Motor neuron (in vitro differentiated cells): ENCODE measurements at places on chromosomes 12 and 14.
A peak's percentile ranks its signal among the peaks of the same experiment; 100 is the strongest.

GRCh38 chr14:74509587-74510222 lies 16.1 kb downstream of the ISCA2 start:
- ATAC-seq: no peak

- ATAC-seq: peak; percentile 41
These were observed 164.6 kb downstream of the SLC15A5 start for GRCh38 chr12:16112612-16113560.

GRCh38 chr12:124747426-124748161 lies 116.1 kb downstream of the SCARB1 start:
- no peak for ATAC-seq

GRCh38 chr12:4506870-4507269 lies 31.8 kb upstream of the RAD51AP1 start:
- no peak for ATAC-seq

DNA sequence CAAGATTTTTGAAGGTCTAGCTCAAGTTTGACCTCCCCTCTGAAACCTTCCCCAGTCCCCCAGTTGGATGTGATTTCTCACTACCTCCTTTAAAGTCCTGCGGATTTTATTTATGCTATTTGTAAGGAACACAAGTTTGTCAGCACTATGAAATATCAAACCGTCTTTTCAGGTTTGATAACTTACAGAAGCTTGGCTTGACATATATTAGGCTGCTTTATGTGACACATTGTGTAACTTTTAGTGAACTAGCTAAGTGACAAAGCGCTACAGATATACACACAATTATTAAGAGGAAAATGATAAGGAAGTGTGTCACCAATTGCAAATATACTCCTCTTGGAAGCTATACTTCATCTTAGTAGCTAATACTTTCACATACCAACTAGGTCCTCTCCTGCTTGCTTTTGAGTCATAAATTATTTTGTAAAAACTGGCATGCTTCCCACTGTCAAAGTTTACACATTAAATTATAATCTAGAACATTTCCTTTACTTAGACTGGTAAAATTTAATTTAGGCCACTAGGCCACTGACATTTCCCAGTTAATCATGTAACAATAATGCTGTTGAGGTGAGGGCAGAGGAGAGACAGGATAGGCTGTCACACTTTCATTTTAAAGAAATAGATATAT lies 149.5 kb downstream of the TMTC3 start:
- ATAC-seq: no peak

DNA sequence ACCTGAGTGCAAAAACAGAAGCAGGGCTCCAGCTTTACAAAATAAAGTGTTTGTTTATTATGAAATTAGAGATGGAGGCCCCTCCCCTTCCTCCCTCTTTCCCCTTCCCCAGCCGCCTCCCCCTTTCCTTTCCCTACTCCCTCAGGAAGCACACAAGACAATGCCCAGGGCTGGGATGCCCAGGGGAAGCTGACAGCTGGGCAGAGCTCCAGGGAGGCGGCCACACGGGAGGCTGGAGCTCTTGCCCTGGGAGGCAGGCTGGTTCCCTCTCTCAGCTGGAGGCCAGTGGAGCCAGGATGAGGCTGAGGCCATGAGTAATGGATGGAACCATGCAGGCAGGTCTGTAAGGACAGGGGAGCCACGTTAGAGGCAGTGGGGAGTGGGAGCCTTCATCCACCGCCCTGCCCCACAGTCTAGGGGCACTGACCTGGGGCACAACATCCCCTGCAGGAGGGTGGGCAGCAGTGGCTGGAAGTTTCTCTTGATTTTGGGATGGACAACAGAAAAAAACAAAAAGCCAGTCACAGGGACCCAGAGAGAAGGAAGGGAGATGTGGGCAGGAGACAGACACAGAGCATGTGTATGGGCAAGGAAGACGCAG lies 5.1 kb downstream of the PSMB11 start:
- ATAC-seq: no peak

DNA sequence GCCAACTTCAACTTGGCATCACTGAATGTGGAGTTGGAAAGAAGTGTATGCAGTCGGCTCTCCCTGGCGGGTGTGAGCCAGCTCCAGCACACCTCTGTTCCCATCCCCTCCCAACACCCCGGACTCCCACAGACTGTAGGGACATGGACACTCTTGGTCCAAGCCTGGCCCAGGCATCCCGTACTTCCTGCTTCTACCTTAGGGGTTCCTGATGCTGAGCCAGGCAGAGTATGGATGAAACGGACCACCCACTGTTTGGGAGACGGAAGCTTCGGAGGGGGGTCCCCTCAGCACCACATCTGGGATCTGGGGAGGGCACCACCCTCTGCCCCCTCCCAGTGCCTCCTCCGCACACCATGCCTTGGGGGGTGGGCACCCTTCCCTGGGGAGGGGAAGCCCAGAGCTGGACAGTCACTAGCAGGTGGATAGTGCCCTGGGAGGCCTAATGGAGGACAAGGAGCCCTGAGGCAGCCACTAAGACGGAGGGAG lies 62.0 kb downstream of the LGMN start:
- ATAC-seq: peak; percentile 1

GRCh38 chr12:54565310-54565985 lies 16.0 kb downstream of the PDE1B start:
- ATAC-seq: peak; percentile 81
